Psoas muscle (tissue), 8 donors: ENCODE measurements at places on chromosomes 12 and 14. TPM values are rescaled to one million over a fixed set of nuclear protein-coding genes. Genes with fewer than 3 reads are reported as not detected.

GRCh38 chr14:94320243-94320642 lies 2.9 kb downstream of the SERPINA6 start:
- no peak overlapping the region for H3K27ac ChIP-seq
- no peaks in the 10 kb centered on the region for H3K4me1 ChIP-seq
- no peak overlapping the region for H3K4me3 ChIP-seq

The PDE3A gene
- 0.53 TPM for polyA plus RNA-seq

GRCh38 chr12:56336361-56337167 lies 2.1 kb upstream of the IL23A start:
- no peak for DNase-seq
- no peak overlapping the region for H3K4me3 ChIP-seq
- no peaks in the 10 kb centered on the region for H3K36me3 ChIP-seq

The PLEKHG7 gene
- polyA plus RNA-seq, result not detected

DNA sequence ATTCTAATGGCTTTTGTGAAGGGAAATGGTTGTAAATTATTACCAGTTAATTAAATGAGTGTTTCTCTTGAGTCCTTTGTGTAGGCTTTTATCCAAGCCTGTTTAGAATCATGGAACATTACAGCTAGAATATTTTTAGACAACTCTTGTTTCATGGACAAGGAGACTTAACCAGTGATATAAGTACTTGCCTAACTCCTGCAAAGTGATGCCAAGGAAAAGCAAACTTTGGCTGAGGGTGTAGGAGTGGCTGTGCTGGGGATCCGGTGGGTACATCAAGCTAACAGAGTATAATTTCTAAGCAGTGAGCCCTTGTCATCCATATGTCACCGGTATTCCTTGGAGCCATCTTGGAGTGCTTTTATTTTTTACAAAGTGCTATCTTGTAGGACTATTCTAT lies 61.5 kb downstream of the PRKCH start:
- H3K27ac ChIP-seq, result no peak overlapping the region
- no peaks in the 10 kb centered on the region for H3K36me3 ChIP-seq
- H3K4me1 ChIP-seq, result peaks cover 33% of the 10 kb centered on the region
- H3K4me3 ChIP-seq, result no peak overlapping the region
- no peaks in the 10 kb centered on the region for H3K27me3 ChIP-seq
- no peak for DNase-seq

The KLHL33 gene
- polyA plus RNA-seq, result 1.3 TPM

DNA sequence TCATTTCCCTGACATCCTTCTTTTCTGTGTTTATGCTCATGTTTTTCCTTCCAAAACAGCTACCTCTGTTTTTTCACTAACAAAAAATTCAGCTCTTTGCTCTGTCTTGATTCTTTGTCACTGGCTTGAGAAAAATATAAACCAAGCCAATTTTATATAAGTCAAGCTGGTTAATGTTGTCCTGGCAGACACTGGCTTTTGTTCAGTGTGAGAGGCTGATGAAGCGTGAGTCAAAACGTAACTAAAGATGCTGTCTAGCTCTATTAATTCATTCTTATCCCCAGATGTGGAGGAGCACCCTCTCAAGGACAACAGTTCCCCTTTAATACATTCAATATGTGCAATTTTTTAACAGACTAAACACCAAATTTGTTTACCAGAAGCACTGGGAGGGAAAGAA lies 15.8 kb downstream of the TSPAN8 start:
- H3K27me3 ChIP-seq, result no peaks in the 10 kb centered on the region
- peak overlapping the region; percentile 72 for H3K27ac ChIP-seq
- DNase-seq, result no peak
- H3K4me1 ChIP-seq, result peaks cover 25% of the 10 kb centered on the region

DNA sequence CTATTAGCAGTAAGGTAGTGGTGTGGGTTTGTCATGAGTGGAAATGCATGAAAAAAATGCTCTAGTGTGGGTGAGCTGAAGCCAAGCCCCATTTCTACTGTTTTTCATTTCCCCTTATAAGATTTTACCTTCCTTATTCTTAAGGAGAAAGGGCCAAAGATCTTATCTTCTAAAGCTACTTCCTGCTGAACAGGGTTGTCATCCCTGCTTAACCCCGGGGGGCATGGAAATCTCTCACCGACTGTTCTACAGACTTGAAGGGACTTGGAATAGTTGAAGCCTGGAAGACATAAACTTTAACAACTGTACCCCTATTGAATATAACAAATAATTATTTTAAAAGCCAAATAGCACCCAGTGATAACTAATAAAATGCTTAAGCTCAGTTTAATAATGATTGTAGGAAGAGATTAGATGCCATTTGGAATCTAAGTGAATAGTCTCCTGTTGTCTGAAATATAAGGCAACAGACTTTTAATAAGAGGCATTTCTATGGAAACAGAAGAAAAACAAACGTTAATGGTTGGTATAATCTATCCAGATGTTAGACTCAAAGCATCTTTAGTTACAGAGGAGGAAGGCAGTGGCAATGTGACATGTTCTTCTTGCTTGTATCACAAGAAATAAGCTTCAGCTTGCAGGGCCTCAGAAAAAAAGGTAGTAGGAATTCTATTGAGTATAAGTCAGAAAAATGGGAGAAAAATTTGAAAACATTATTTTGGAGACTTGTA lies 1.8 kb upstream of the GMFB start:
- H3K4me1 ChIP-seq, result peaks cover 15% of the 10 kb centered on the region
- H3K27ac ChIP-seq, result no peak overlapping the region
- no peak overlapping the region for H3K4me3 ChIP-seq
- no peaks in the 10 kb centered on the region for H3K36me3 ChIP-seq
- no peaks in the 10 kb centered on the region for H3K27me3 ChIP-seq

DNA sequence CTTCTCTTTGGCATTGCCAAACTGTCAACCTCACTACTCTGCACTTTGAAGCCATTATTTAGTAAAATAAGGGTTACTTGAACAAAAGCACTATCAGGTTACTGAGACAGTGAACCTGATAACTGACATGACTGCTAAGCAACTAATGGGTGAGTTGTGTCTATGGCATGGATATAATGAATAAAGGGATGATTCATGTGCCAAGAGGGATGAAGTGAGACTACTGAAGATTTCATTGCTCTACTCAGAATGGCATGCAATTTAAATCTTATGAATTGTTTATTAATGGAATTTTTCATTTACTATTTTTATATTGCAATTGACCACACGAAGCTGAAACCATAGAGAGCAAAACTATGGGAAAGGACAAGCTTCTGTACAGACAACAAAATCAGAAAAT lies 74.4 kb downstream of the CEP128 start:
- no peak for DNase-seq
- H3K36me3 ChIP-seq, result no peaks in the 10 kb centered on the region
- no peaks in the 10 kb centered on the region for H3K4me1 ChIP-seq
- no peak overlapping the region for H3K27ac ChIP-seq
- no peak overlapping the region for H3K4me3 ChIP-seq

The KRT1 gene
- not detected for polyA plus RNA-seq

DNA sequence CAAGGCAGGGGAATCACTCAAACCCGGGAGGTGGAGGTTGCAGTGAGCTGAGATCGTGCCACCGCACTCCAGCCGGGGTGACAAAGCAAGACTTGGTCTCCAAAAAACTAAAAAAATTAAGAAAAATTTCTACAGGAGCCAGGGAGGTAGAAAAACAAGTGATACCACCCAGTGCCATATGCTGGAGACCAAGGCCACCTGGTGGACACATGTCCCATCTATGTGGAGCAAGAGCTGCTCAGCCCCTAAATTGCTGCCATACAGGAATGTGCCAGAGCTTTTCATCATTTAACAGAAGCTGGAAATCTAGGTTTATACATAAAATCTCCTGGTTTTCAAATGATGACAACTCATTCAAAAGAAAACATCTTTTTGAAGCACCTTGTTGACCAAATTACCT lies 61.4 kb upstream of the ELK3 start:
- no peak for DNase-seq
- no peaks in the 10 kb centered on the region for H3K36me3 ChIP-seq
- H3K4me1 ChIP-seq, result no peaks in the 10 kb centered on the region
- H3K27ac ChIP-seq, result no peak overlapping the region

DNA sequence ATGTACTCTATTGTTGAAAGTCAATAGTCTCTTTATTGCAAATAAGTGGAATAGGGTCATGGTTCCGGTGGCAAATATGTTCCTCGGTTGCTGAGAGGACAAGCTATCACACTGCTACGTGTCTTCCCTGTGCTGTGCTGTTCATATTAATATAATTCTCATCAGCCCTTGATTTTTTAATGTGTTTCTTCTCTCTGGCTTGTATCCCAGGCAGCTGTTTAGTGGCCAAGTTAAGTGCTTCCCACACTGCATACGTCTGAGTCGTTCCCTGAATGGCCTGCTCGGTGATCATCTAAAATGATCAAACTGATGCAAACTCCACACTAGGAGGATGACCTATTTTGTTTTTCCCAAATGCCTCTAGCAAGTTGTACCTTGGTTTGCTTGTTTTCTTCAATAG lies 186.4 kb downstream of the ANO6 start:
- DNase-seq, result no peak
- no peak overlapping the region for H3K4me3 ChIP-seq
- no peaks in the 10 kb centered on the region for H3K27me3 ChIP-seq
- H3K36me3 ChIP-seq, result peaks cover 4% of the 10 kb centered on the region

The CLEC1B gene
- polyA plus RNA-seq, result not detected

The CMA1 gene
- polyA plus RNA-seq, result 0.04 TPM

- H3K4me1 ChIP-seq, result peaks cover 48% of the 10 kb centered on the region
- peak overlapping the region; percentile 88 for H3K4me3 ChIP-seq
- H3K36me3 ChIP-seq, result no peaks in the 10 kb centered on the region
- peak overlapping the region; percentile 91 for H3K27ac ChIP-seq
- DNase-seq, result no peak
Observed at GRCh38 chr12:95218150-95219133, 835 bp downstream of the VEZT start.

DNA sequence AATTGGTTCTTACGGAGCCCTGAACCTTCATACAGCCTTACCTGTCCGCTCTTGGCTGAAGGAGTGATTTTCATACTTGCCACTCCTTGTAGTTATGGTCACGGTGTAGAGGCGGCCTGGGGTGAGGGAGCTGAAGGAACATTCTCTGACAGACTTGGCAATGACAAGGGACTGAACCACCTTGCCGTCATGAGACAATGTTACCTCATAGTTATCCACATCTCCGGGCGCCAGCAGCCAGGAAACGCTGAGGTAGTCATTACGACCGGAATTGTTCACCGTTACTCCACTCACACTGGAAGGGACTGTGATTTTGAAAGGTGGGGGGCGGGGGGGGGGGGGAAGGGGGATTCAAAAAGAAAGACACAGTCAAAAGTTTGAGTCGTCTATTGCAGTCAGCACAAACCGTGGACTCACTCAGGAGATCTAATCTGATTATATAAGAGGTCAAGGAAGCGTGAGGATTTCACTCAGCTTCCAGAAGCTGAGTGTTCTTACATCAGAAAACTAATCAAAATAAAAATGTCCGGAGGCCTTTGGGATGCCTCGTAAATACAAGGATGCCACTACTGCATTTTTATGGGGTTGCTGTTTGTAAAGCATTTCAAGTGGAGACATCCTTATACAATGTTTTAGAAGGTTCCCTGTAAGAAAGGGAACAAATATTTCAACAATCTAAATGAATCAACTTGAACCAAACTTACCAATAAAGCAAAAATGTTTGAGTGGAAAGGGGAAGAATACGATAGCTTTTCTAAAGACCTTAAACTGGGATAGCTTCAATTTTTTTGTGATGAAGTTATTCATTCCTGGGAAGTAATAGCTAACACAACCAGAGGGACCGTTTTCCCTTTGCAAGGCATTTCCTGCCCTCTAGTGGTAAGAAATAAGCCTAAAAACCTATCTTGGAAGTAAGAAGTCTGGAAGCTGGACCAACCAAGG lies 60.6 kb downstream of the PTPRB start:
- H3K27ac ChIP-seq, result no peak overlapping the region
- H3K27me3 ChIP-seq, result no peaks in the 10 kb centered on the region
- no peak for DNase-seq
- no peaks in the 10 kb centered on the region for H3K4me1 ChIP-seq
- no peaks in the 10 kb centered on the region for H3K36me3 ChIP-seq
- no peak overlapping the region for H3K4me3 ChIP-seq

- H3K27ac ChIP-seq, result peak overlapping the region; percentile 5
- no peaks in the 10 kb centered on the region for H3K27me3 ChIP-seq
- no peak for DNase-seq
- H3K4me3 ChIP-seq, result no peak overlapping the region
- peaks cover 87% of the 10 kb centered on the region for H3K36me3 ChIP-seq
Observed at GRCh38 chr14:52711666-52712065, 4.7 kb downstream of the PSMC6 start.

GRCh38 chr12:1834186-1834925 lies 14.0 kb downstream of the LRTM2 start:
- H3K36me3 ChIP-seq, result no peaks in the 10 kb centered on the region
- H3K4me3 ChIP-seq, result no peak overlapping the region
- no peak overlapping the region for H3K27ac ChIP-seq
- peak; percentile 33 for DNase-seq

DNA sequence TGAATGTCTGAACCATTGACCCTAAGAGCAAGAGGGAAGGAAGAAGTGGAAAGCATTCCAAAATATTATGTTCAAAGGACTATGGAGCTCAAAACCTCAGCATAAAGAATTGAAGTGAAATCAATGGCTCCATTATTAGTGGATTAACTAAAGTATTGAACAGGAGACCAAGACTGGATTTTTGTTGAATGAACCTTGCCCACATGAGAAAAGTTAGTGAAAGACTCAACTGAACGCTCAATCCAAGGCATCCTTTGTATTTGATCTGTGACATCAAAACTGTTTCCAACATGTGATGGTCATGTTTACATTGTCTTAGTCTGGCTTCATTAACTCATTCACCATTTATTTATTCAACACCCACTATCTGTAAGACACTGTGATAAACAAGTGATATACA lies 161.0 kb downstream of the CNTN1 start:
- no peak overlapping the region for H3K27ac ChIP-seq
- no peaks in the 10 kb centered on the region for H3K27me3 ChIP-seq
- H3K4me3 ChIP-seq, result no peak overlapping the region
- H3K4me1 ChIP-seq, result no peaks in the 10 kb centered on the region
- no peaks in the 10 kb centered on the region for H3K36me3 ChIP-seq

The OR4E1 gene
- polyA plus RNA-seq, result not detected

The AVPR1A gene
- polyA plus RNA-seq, result 1.1 TPM

The EXOC3L4 gene
- polyA plus RNA-seq, result 0.33 TPM

The WNT1 gene
- polyA plus RNA-seq, result not detected

GRCh38 chr12:67943141-67943892 lies 45.9 kb upstream of the IFNG-AS1 start:
- no peaks in the 10 kb centered on the region for H3K27me3 ChIP-seq
- peaks cover 36% of the 10 kb centered on the region for H3K4me1 ChIP-seq
- H3K36me3 ChIP-seq, result no peaks in the 10 kb centered on the region
- no peak for DNase-seq
- H3K4me3 ChIP-seq, result no peak overlapping the region
- H3K27ac ChIP-seq, result peak overlapping the region; percentile 75

- no peaks in the 10 kb centered on the region for H3K4me1 ChIP-seq
- no peaks in the 10 kb centered on the region for H3K36me3 ChIP-seq
- DNase-seq, result no peak
- H3K4me3 ChIP-seq, result no peak overlapping the region
- no peak overlapping the region for H3K27ac ChIP-seq
- H3K27me3 ChIP-seq, result peaks cover 16% of the 10 kb centered on the region
Observed at GRCh38 chr14:95703805-95704204, 10.1 kb downstream of the TCL1A start.

- H3K4me1 ChIP-seq, result no peaks in the 10 kb centered on the region
- H3K27ac ChIP-seq, result no peak overlapping the region
- no peak for DNase-seq
- H3K4me3 ChIP-seq, result no peak overlapping the region
- H3K36me3 ChIP-seq, result no peaks in the 10 kb centered on the region
Observed at GRCh38 chr12:5220835-5221234, 177.2 kb downstream of the KCNA5 start.
